ENCODE measurements at places on chromosomes 2 and 18. TPM values are rescaled to one million over a fixed set of nuclear protein-coding genes. Genes with fewer than 3 reads are reported as not detected.

DNA sequence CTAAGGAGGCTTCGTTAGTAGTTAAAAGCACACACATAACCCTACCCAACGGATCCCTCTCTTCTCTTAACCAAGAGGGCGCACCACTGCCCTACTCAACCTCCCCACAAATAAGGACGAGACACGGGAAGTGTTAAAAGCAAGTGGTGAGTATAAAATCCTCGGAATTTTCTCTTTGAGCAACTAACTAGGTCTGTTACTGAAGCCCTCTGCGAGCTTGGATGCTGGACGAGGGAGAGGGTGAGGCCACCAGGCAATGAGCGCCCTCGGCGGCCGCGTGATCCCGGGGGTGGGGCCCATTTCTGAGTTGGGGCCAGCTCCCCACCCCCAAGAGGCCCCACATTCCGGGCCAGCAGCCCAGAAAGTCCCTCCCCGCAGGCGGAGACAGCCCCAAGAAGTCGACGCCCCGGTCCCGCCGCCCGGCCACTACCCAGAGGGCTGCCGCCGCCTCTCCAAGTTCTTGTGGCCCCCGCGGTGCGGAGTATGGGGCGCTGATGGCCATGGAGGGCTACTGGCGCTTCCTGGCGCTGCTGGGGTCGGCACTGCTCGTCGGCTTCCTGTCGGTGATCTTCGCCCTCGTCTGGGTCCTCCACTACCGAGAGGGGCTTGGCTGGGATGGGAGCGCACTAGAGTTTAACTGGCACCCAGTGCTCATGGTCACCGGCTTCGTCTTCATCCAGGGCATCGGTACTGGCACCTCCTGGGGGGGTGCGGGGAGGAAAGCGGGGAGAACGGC is at the start of gene CYBRD1:
CYBRD1 (plus strand) TSS at position 423 of the 736 bp plus-strand sequence; CDS start at position 495, 72 bp downstream.
- H3K27me3 ChIP-seq = peaks cover 58% of the 10 kb centered on the region
- peak within 1 kb of the TSS; percentile 83 for H3K4me3 ChIP-seq
- peaks cover 14% of the 10 kb centered on the region for H3K4me1 ChIP-seq
- no peak for DNase-seq

The WDR7 gene
- 62.2 TPM for total RNA-seq

DNA sequence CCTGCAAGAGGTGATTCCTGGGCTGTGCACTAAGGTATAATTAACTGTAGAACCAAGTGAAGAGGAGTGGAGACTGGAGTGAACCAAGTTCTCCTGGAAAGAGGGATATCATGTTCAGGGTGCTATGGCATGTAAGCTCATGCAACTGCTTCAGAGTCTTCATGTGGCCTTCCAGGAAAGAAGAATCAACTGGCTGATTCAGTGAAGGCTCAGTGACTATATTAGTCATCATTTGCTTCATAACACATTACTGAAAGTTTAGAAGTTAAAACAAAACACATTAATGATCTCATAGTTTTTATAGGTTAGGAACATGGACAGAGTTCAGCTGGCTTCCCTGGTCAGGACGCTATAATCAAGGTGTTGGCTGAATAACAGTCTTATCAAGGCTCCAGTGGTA is 1200.8 kb upstream of the GYPC start:
- H3K27me3 ChIP-seq = no peaks in the 10 kb centered on the region
- no peaks in the 10 kb centered on the region for H3K36me3 ChIP-seq
- no peak overlapping the region for H3K27ac ChIP-seq
- no peak overlapping the region for H3K4me3 ChIP-seq
- DNase-seq = no peak

GRCh38 chr2:225842939-225843338 is 443.4 kb downstream of the NYAP2 start:
- H3K4me3 ChIP-seq = no peak overlapping the region
- no peaks in the 10 kb centered on the region for H3K4me1 ChIP-seq
- no peaks in the 10 kb centered on the region for H3K36me3 ChIP-seq

GRCh38 chr2:216493334-216493685 is 5.3 kb upstream of the RPL37A start:
- peaks cover 12% of the 10 kb centered on the region for H3K4me1 ChIP-seq
- H3K36me3 ChIP-seq = peaks cover 2% of the 10 kb centered on the region
- no peak overlapping the region for H3K4me3 ChIP-seq
- no peak for DNase-seq
- H3K27me3 ChIP-seq = no peaks in the 10 kb centered on the region
- H3K27ac ChIP-seq = no peak overlapping the region

The IL37 gene
- total RNA-seq = not detected

GRCh38 chr2:197947219-197947757 is 142.9 kb downstream of the PLCL1 start:
- H3K27ac ChIP-seq = no peak overlapping the region
- DNase-seq = no peak
- H3K4me1 ChIP-seq = peaks cover 39% of the 10 kb centered on the region

The GTF2A1L gene
- not detected for total RNA-seq

GRCh38 chr2:220310451-220310861 is 683.0 kb downstream of the SLC4A3 start:
- H3K27ac ChIP-seq = no peak overlapping the region
- no peak overlapping the region for H3K4me3 ChIP-seq
- H3K36me3 ChIP-seq = no peaks in the 10 kb centered on the region
- H3K27me3 ChIP-seq = no peaks in the 10 kb centered on the region
- no peaks in the 10 kb centered on the region for H3K4me1 ChIP-seq

- H3K4me1 ChIP-seq = peaks cover 5% of the 10 kb centered on the region
- H3K27me3 ChIP-seq = no peaks in the 10 kb centered on the region
- H3K4me3 ChIP-seq = no peak overlapping the region
- H3K36me3 ChIP-seq = no peaks in the 10 kb centered on the region
These were observed 20.2 kb downstream of the CLK1 start for GRCh38 chr2:200843993-200844948.

The GATA6 gene
- total RNA-seq = not detected

GRCh38 chr2:218964041-218964771 is 4.7 kb downstream of the CDK5R2 start:
- DNase-seq = no peak
- peaks cover 10% of the 10 kb centered on the region for H3K36me3 ChIP-seq
- H3K4me1 ChIP-seq = peaks cover 9% of the 10 kb centered on the region
- no peak overlapping the region for H3K4me3 ChIP-seq
- no peak overlapping the region for H3K27ac ChIP-seq
- H3K27me3 ChIP-seq = peaks cover 63% of the 10 kb centered on the region

- H3K4me3 ChIP-seq = no peak overlapping the region
- no peak overlapping the region for H3K27ac ChIP-seq
These were observed 17.1 kb upstream of the ZDBF2 start for GRCh38 chr2:206257350-206257749.

- H3K4me3 ChIP-seq = no peak overlapping the region
- H3K27ac ChIP-seq = no peak overlapping the region
- H3K36me3 ChIP-seq = peaks cover 3% of the 10 kb centered on the region
- H3K4me1 ChIP-seq = no peaks in the 10 kb centered on the region
- peaks cover 7% of the 10 kb centered on the region for H3K27me3 ChIP-seq
These were observed 35.1 kb upstream of the MAPRE2 start for GRCh38 chr18:35005963-35006577.

GRCh38 chr2:101238930-101239759 is 13.5 kb upstream of the CNOT11 start:
- H3K4me3 ChIP-seq = no peak overlapping the region
- H3K4me1 ChIP-seq = peaks cover 13% of the 10 kb centered on the region
- DNase-seq = no peak
- H3K27me3 ChIP-seq = no peaks in the 10 kb centered on the region
- no peak overlapping the region for H3K27ac ChIP-seq
- peaks cover 2% of the 10 kb centered on the region for H3K36me3 ChIP-seq

GRCh38 chr2:60394463-60394862 is 159.0 kb downstream of the BCL11A start:
- no peak overlapping the region for H3K4me3 ChIP-seq
- H3K27me3 ChIP-seq = peaks cover 31% of the 10 kb centered on the region
- DNase-seq = no peak
- H3K27ac ChIP-seq = no peak overlapping the region

GRCh38 chr2:229344151-229344551 is 73.1 kb upstream of the PID1 start:
- no peaks in the 10 kb centered on the region for H3K4me1 ChIP-seq
- no peak overlapping the region for H3K4me3 ChIP-seq
- no peak overlapping the region for H3K27ac ChIP-seq

DNA sequence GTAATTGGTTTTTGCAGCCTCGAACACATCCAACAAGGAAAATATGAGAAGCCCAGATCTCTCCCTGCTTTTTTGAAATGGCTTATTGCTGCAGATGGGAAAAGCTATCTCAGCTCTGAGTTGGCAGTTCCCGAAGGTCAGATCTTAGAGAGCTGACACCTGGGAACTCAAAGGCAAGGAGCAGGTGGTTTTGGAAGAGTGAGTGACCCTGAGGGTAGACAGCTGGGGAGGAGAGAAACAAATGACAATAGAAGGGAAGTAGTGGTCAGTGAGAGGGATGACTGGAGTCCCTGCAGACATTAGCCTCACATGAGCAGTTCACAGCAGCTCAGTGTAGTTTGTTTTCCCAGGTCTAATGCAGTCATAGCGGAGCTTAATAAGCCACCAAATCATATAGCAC is 317.9 kb downstream of the STK39 start:
- no peak overlapping the region for H3K4me3 ChIP-seq
- no peaks in the 10 kb centered on the region for H3K36me3 ChIP-seq

GRCh38 chr18:63763831-63764600 is 11.2 kb upstream of the SERPINB7 start:
- no peaks in the 10 kb centered on the region for H3K27me3 ChIP-seq
- no peaks in the 10 kb centered on the region for H3K4me1 ChIP-seq
- H3K36me3 ChIP-seq = peaks cover 2% of the 10 kb centered on the region
- H3K27ac ChIP-seq = no peak overlapping the region

The TUBA3D gene
- not detected for total RNA-seq

GRCh38 chr2:229714736-229715541 is 584 bp upstream of the DNER start:
- peak overlapping the region; percentile 73 for H3K4me3 ChIP-seq
- peak; percentile 18 for DNase-seq
- H3K27me3 ChIP-seq = peaks cover 78% of the 10 kb centered on the region
- peaks cover 6% of the 10 kb centered on the region for H3K36me3 ChIP-seq
- H3K4me1 ChIP-seq = peaks cover 6% of the 10 kb centered on the region

- H3K27ac ChIP-seq = no peak overlapping the region
- no peak overlapping the region for H3K4me3 ChIP-seq
- H3K36me3 ChIP-seq = peaks cover 13% of the 10 kb centered on the region
- no peak for DNase-seq
- peaks cover 10% of the 10 kb centered on the region for H3K4me1 ChIP-seq
These were observed 91.6 kb downstream of the ZNF407 start for GRCh38 chr18:74689251-74689650.

The GYPC gene
- total RNA-seq = 73.7 TPM

- H3K4me3 ChIP-seq = no peak overlapping the region
- H3K36me3 ChIP-seq = no peaks in the 10 kb centered on the region
- H3K27me3 ChIP-seq = no peaks in the 10 kb centered on the region
- DNase-seq = no peak
- H3K27ac ChIP-seq = no peak overlapping the region
These were observed 471.9 kb upstream of the HS6ST1 start for GRCh38 chr2:128790541-128791001.

DNA sequence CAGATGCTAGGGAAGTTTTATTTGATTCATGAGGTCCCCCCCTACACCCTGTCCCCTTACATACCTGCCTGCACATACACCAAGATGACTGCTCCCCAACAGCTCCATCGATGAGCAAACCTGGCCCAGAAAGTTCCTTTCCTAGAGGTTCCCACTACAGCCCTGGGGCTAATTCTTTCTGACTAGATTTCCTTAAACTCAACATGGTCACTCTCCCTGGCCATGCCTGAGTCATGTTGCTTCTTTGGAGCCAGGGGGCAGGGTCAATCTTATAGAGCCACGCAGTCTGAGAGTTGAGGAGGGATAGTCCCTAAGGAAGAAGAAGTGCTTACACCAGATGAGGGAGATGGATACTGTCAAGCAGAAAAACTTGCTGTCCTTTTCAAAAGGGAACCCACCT is 67.7 kb upstream of the GLI2 start:
- H3K27ac ChIP-seq = no peak overlapping the region
- H3K4me3 ChIP-seq = no peak overlapping the region
- H3K27me3 ChIP-seq = peaks cover 40% of the 10 kb centered on the region
- no peak for DNase-seq
- no peaks in the 10 kb centered on the region for H3K4me1 ChIP-seq

- no peak for DNase-seq
- no peaks in the 10 kb centered on the region for H3K4me1 ChIP-seq
- H3K36me3 ChIP-seq = no peaks in the 10 kb centered on the region
- no peaks in the 10 kb centered on the region for H3K27me3 ChIP-seq
- no peak overlapping the region for H3K27ac ChIP-seq
These were observed 165.7 kb downstream of the CPS1 start for GRCh38 chr2:210722092-210722491.

DNA sequence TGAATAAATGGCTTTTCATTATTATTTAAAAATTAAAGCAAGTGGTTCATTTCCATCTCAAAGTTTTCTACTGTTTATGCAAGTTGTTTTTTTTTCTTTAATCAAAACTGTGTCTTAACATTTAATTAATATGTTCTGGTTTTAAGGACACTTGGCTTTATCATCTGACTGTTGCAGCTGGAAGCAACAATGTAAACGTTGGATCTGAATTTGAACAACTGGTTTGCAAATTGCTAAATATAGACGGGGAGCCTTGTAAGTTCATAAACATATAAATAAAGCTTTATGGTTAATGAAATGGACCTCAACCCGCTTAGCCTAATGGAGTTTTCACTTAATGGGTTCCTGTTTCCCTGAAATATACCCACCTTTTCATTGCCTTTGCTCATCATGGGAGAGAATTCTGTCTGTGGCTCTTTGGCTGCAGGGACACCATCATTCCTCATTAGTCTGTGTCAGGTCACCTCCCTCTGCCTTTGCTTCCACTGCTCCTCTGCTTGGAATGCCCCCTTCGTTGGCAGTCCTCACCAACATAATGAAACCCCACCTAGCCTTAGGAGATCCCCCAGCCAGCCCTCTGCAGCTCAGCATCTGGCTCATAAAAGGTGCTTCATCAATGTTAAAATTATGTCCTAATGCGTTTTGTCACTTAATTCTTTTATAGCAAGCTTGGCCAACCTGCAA is 44.2 kb upstream of the DYNC2LI1 start:
- DNase-seq = no peak
- H3K4me3 ChIP-seq = no peak overlapping the region
- peaks cover 2% of the 10 kb centered on the region for H3K4me1 ChIP-seq
- H3K36me3 ChIP-seq = peaks cover 4% of the 10 kb centered on the region
- H3K27ac ChIP-seq = no peak overlapping the region

The DNAH7 gene
- total RNA-seq = 0.37 TPM
